Stimulated activated CD4-positive, alpha-beta T cell treated with anti-CD3 and anti-CD28 coated beads, Interleukin-2, amount 100 ng/mL, for 24 hours (primary cell): ENCODE measurements at places on chromosomes 16 and 17.

DNA sequence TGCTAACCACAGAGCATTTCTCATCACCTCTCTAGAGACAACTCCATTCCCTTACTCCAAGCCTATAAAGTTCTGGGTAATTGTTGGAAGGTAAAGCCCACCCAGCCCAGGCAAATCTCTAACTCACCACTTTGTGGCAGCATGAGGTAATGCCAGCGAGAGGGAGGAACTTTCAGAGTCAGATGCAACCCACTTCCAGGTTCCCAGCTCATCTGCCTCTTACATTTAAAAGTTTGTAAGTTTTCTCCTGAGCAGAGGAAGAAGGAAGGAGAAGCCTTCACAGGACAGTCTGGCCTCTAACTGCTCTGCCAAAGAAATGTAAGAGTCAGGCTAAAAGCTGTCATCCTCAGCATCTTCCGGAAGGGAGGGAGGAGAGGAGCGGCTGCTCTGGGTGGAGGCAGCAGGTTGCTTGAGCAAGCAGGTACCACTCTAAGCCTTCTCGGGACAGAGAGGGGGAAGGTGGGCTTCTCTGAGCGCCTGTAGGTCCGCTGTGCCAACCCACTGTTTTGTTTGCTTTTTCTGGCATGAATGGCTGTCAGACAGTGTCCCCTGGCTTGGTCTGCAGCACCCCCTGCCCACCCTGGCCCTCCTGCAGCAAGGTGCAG, 1.0 kb downstream of the ZNF319 start:
- DNase-seq = no peak

DNA sequence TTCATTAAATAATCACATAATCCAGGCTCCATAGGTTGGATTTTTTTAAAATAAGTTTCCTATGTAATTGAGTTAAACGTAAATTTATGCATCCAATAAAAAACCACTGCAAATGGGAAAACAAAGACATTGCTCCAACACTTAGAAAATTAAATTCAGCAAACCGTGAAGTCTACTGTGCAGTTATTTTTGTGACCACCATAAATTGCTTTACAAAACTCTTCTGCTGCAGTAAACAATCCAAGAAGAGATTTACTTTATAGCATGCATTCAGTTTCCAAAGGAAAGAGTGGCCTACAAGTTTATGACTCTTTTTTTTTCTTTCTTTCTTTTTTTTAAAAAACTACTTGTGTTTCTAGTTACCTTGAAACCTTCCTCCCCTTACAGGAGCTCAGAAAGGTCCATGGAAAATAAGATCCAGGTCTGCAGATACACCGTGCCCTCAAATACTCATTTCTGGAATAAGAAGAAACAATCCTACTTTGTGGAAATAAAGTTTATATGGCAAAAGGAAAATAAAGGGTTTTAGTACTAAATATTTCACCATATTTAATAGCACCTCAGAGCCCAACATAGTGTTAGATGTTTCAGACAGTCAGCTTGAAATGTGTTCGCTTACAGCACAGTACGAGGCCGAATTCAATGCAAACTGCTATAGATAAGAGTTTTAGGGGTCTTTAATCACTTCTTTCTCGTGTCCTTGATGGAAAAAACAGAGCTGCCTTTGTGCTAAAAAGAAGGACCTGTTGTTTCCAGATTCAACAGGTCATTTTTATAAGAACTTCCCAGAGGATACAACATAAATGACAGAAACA, 3.2 kb downstream of the HS3ST3A1 start:
- DNase-seq = no peak

DNA sequence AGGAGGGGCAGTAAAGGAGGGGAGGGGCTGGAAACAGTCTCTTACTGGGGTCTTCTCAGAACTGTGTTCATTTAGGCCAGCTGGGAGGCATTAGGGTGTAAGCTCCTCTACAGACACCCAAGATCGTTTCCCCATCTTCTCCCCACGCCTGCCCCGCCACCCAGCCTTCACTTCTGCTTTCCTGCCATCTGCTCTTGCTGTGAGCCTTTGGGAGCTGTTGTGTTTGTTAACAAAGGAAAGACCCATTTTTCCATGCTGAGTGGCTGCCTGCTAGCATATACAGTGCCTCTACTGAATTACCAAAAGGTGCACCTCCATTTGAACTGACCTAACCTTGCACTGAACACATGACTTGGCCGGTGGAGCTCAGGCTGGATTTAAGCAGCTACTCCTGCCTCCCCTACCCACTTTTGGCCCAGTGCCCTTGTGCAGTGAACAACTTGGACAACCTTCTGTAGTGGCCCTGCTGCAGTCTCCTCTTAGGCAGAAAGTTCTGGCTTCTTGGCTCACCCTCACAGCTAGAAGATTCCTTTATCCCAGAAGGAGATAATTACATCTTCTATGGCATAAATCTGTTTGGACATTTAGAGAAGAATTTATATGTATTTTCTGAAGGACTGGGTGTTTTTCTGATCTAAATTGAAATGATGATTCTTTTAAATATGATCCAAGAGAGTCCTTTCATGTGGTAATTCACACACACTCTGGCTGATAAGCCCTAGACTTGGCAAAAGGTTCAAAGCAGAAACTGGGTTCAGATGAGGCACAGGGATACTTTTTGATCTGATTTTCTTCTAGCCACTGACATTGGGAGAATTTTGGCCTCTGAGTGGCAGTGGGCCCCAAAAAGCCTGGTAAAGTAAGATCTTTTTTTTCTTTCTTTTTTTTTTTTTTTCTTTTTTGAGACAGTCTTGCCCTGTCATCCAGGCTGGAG, 81.9 kb upstream of the HNF1B start:
- DNase-seq = no peak

GRCh38 chr16:3822366-3823045, 58.0 kb downstream of the CREBBP start:
- no peak for DNase-seq

DNA sequence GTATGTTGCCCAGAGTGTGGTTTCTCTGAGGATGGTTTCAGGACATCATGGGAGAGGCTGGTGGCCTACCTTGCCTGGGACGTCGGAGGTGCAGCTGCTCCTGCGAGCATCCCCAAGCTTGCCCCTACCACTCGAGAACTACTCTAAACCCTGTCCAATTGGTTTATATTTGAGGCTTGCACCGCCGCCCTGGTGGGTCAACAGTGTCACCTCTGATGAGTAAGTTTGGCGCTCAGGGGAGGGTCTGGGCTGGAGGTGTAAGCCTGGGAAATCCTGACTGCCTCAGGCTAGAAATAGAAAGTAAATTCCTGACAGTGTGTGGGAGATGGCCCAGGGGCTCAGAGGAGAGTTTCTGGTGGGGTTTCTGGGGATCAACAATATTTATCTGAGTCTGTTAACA, 48.2 kb downstream of the CCDC42 start:
- DNase-seq = no peak

GRCh38 chr17:18017958-18018357, 21.0 kb downstream of the ATPAF2 start:
- DNase-seq = no peak

GRCh38 chr17:63960006-63960405, 12.7 kb downstream of the SCN4A start:
- DNase-seq = no peak
